ENCODE measurements at places on chromosomes 16 and 17. TPM values are rescaled to one million over a fixed set of nuclear protein-coding genes. Genes with fewer than 3 reads are reported as not detected.

The KRTAP1-5 gene
- not detected for total RNA-seq

The TP53 gene
- 33.1 TPM for total RNA-seq

The XAF1 gene
- 14.4 TPM for total RNA-seq

The TERB1 gene
- total RNA-seq, result not detected

The ABCC11 gene
- 2.6 TPM for total RNA-seq

The SLC22A31 gene
- 0.29 TPM for total RNA-seq

The GDPD3 gene
- total RNA-seq, result 1.00 TPM

The KLHL10 gene
- total RNA-seq, result not detected

The GRIN2C gene
- total RNA-seq, result under 0.01 TPM

The CDRT15 gene
- total RNA-seq, result not detected

The SHCBP1 gene
- 3.0 TPM for total RNA-seq

The KRT27 gene
- not detected for total RNA-seq

The CEP112 gene
- 4.6 TPM for total RNA-seq

The HOXB5 gene
- total RNA-seq, result not detected

The ENPP7 gene
- not detected for total RNA-seq

The KREMEN2 gene
- total RNA-seq, result not detected

The CTF1 gene
- 3.6 TPM for total RNA-seq

The C1QTNF8 gene
- total RNA-seq, result not detected

The CES1 gene
- total RNA-seq, result 41.6 TPM

The SDR42E1 gene
- not detected for total RNA-seq

The NT5M gene
- total RNA-seq, result 0.62 TPM

The CEMP1 gene
- not detected for total RNA-seq

The UBB gene
- total RNA-seq, result 902 TPM

The MYH13 gene
- total RNA-seq, result not detected

The AGRP gene
- total RNA-seq, result not detected

The SMURF2 gene
- total RNA-seq, result 16.3 TPM

The ZPBP2 gene
- total RNA-seq, result not detected

The SPECC1 gene
- 36.0 TPM for total RNA-seq

The CIITA gene
- 1.9 TPM for total RNA-seq

The ACE gene
- 130 TPM for total RNA-seq

The CRHR1 gene
- total RNA-seq, result not detected

The HSPB9 gene
- not detected for total RNA-seq

The TMEM186 gene
- total RNA-seq, result 6.4 TPM

The CIBAR2 gene
- not detected for total RNA-seq

The ZG16B gene
- total RNA-seq, result 0.78 TPM

The CMTM2 gene
- not detected for total RNA-seq

The TP53TG3B gene
- total RNA-seq, result not detected

The LGALS9B gene
- not detected for total RNA-seq

The TNFAIP1 gene
- total RNA-seq, result 18.3 TPM

The GAS7 gene
- total RNA-seq, result 25.6 TPM

The NPTX1 gene
- total RNA-seq, result under 0.01 TPM

The KRT24 gene
- total RNA-seq, result not detected

The SYT17 gene
- total RNA-seq, result 0.12 TPM

The CACNG4 gene
- total RNA-seq, result not detected

The KRT20 gene
- not detected for total RNA-seq

The RDM1 gene
- total RNA-seq, result not detected

The WDR59 gene
- total RNA-seq, result 15.4 TPM

The CES4A gene
- 2.2 TPM for total RNA-seq

The CPSF4L gene
- total RNA-seq, result not detected

The NECAB2 gene
- total RNA-seq, result not detected

The NUDT16L1 gene
- 23.1 TPM for total RNA-seq
